NCI-H1436 (cell line): ENCODE measurements at places on chromosomes 11 and 22.
A peak's percentile ranks its signal among the peaks of the same experiment; 100 is the strongest.

DNA sequence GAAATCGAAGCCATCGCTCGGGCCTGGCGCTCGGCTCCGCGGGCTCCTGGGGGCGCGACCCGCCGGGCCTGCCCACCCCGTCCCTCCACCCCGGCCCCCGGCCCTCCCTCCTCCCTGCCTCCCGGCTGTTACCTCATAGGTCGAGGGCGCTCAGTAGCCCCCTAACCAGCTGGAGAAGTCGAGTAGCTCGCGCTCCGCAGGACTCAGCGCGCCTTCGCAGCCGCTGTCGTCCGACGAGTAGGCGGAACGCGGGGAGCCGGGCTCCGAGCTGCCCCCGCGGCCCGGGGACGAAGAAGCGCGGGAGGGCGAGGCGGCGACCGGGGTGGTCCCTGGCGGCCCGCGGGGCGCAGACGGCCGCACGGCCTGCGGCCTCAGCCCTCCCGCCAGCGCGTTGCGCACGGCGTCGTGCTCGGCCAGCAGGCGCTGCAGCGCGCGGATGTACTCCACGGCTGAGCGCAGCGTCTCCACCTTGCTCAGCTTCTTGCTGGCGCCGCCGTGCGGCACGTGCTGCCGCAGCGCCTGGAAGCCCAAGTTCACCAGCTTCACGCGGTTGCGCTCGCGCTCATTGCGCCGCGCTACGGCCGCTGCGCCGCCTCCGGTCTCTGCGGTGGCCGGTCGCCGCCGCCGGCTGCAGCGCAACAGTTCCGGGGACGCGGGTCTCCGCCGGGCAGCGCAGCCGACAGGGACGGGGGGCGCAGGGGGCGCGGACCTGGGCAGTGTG lies 627 bp downstream of the ASCL2 start:
- DNase-seq, result no peak

- DNase-seq, result no peak
Measured at GRCh38 chr22:48404801-48405447, 1422.7 kb downstream of the BRD1 start.

- DNase-seq, result no peak
Measured at GRCh38 chr11:31433851-31434250, 64.2 kb downstream of the DNAJC24 start.

- no peak for DNase-seq
Measured at GRCh38 chr11:118885831-118886565, 2.3 kb downstream of the CXCR5 start.

GRCh38 chr11:12186701-12187100 lies 76.3 kb downstream of the MICAL2 start:
- no peak for DNase-seq

DNA sequence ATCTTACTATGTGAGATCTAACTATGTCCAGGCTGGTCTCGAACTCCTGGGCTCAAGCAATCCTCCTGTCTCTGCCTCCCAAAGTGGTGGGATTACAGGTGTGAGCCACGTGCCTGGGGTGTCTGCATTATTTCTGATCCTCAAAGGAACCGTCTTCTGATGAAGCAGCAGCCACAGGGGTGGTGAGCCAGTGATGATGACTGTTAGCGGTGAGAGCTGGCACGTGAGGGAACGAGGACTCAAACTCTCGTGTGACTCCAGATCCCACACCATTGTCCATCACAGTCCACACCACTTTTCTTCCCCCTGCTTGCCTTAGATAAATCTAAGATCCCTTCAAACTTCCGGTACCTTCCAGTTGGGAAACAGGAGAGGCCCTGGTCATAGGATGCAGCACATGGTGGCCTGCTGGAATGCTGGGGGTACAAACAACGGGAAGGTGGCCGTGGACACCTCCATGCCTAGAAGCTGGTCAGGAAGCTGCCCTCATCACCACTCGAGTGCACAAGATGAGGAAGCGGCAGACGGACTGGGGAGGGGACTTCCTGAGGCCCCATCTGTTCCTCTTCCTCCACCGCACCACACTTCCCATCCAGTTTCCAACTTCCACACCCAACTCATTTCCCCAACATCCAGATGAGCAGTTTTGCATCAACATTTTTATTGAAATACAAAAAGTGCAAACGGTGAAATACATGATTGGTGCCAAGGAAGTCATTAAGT lies 23.8 kb downstream of the ARHGAP1 start:
- no peak for DNase-seq

GRCh38 chr11:95257456-95257971 lies 26.5 kb upstream of the SESN3 start:
- DNase-seq, result no peak

- DNase-seq, result no peak
Measured at GRCh38 chr11:104122836-104123235, 41.1 kb downstream of the PDGFD start.

DNA sequence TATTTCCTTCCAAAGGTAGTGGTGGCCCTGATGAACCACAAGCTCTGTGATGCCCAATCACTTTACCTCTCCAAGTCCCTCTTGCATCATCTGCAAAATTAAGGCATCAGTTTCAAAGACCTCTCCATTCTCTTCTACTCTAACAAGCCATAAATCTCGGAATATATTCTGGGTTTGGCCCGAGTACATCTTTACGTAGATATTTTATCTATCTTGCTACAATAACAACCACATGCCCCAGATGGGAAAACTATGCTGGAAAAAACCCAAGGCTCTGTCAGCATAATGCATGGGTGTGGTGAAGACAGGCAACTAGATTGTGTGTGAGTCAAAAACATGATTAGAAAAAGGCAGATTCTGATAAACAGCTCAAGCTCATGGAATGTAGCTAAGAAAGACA lies 228.2 kb upstream of the BLID start:
- DNase-seq, result no peak

- no peak for DNase-seq
Measured at GRCh38 chr11:47239852-47240251, 8.8 kb downstream of the ACP2 start.

GRCh38 chr22:29901354-29901753 lies 18.4 kb downstream of the MTMR3 start:
- DNase-seq, result no peak

GRCh38 chr11:64655941-64656601 lies 65.1 kb downstream of the SLC22A12 start:
- DNase-seq, result no peak

DNA sequence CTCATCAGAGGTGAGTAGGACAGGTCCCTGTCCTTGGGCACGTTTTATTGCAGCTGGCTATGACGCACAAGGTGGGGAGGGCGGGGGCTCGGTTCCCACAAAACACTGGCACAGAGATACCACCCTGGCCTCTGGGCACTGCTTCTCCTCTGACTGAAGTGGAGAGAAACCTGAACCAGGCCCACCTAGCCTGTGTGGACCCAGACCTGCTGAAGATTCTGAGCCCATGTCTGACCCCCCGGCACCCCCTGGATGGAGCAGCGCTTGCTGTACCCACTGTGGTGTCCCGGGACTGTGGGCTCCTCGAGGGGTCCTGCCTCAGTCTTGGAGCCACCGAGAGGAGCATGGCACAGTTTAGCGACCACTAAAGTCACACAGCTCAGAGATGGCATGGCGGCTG lies 72.6 kb downstream of the PARVB start:
- DNase-seq, result no peak

GRCh38 chr11:128022007-128022368 lies 565.4 kb downstream of the ETS1 start:
- no peak for DNase-seq

DNA sequence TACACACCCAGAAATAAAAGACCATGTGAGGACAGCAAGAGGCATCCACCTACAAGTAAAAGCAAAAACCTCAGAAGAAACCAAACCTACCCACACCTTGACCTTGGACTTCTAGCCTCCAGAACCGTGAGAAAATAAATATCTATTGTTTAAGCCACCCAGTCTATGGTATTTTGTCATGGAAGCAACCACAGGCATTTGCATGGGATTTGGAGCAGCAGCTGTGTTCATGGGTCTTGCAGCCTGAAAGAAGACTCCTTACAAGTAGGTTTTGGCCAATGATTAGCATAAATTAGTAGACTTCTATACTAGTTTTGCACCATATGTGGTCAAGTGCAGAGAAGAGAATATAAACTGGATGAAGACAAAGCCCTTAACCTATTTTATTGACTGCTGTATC lies 27.9 kb downstream of the FSHB start:
- DNase-seq, result no peak

- no peak for DNase-seq
Measured at GRCh38 chr22:40450616-40451015, 80.2 kb downstream of the SGSM3 start.

GRCh38 chr11:106378513-106379179 lies 301.2 kb downstream of the AASDHPPT start:
- DNase-seq, result no peak

- DNase-seq, result peak; percentile 12
Measured at GRCh38 chr11:107928767-107929507, 689 bp downstream of the RAB39A start.

DNA sequence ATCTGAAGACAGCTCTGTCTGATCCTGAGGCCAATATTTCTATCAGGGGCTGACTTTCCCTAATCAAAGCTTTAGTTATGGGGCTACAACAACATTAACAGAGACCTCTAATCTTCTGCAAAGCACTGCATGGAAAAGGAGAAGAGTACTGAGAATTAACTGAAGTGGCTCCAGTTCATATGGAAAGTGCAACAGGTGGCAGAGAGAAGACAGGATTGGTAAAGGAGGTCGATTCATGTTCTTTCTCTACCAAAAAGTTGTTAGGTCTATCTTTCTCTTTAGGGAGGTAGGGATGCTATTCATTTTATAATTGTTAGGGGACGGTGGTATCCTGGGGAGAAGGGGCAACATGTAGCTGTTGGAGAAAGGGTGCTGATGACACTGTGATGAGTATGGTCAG lies 232.7 kb upstream of the NARS2 start:
- no peak for DNase-seq

DNA sequence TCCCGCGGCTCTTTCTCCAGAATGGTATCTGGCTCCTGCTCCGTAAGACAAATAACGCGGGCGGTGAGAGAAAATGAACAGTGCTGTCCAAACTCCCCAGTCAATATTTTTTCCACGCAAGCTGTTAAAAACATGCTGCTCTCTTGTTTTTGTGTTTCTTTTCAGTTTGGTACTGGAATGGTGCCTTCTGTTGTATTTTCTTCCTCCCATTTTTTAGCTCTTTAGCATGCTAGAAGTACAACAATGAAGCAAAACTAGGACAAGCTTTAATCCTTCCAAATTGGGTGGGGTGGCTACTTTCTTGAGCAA lies 599 bp upstream of the PPP2R1B start:
- DNase-seq, result no peak

GRCh38 chr11:128701086-128701485 lies 7.2 kb downstream of the FLI1 start:
- DNase-seq, result no peak

DNA sequence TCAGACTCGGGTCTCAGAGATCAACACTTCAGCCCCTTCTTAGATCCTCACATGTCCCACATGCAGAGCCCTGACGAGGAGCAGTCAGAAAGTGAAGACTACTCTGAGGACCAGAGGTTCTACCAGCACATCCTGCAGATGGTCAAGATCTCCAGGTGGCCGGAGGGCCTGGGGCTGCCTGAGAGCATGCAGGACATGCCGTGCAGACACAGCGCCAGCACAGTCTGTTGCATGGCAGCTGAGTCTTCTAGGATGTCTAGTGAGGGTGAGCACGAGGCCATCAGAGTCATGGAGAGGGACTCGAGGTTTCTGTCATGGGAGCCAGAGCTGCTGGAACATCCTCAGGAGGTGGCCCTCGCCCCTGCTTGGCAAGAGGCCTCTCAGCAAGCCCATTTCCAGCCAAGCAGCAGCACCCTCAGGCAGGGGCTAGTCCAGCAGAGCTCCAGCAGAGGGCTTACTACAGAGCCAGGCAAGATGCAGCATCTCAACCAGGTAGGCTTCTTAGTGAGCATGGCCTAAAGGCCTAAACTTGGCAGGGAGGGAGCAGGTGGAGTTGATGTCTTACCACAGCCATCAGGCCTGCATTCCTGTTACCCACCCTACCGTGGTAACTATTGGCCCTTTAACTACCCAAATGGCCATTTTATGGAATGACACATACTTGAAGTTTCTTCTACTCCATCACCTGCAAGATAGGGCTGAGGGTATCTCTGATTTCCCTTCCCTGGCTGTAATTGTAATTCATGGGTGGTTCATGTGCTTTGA lies 28.7 kb downstream of the CEP164 start:
- no peak for DNase-seq

DNA sequence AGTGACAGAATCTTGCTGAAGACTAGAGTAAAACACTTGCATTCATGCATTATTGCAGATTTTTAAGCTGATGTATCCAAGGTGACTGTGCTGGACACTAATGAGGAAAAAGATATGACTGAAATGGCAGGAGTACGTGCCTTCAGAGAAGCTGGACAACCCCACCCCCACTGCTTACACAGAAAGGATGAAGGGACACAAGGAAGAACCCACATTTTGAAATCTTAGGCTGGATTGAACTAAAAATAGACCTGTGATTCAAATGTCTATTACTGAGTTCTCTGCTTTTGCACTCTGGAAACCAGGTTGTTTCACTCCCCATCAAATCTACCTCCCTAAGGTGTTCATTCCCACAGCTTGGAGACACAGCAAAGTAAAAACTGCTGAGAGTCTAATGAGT lies 117.1 kb downstream of the KCNC1 start:
- DNase-seq, result no peak

DNA sequence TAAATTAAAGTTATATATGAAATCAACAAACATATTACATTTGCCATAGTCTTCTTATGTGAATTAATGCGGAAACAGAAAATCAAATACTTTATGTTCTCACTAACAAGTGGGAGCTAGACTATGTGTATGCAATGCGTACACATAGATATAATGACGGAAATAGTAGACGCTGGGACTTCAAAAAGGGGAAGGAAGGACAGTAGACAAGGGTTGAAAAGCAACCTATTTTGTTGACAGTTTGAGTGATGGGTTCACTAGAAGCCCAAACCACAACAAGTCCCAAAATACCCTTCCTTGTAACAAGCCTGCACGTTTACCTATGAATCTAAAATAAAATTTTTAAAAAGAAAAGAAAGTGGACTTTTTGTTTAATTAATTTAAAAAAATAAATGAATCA lies 430.8 kb upstream of the CNTN5 start:
- no peak for DNase-seq

DNA sequence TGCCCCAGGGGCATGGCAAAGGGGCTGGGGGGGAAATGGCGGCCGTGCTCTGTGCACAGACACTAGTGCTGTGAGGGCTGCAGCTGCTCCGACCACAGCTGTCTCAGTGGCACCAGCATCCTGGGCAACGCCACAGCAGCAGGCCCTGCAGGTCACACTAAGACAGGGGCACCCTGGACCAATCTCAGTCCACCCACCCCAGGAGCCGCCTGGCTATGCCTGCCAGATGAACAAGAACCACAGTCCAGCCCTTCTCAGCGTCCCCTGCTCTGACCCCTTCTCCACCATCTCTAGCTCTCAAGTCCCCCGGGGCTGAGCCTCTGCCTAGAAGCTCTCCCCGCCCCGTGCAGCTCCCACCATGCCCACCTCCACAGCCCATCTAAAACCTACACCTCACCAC lies 16.5 kb downstream of the TUBGCP6 start:
- no peak for DNase-seq

GRCh38 chr11:8108421-8108820 lies 27.4 kb downstream of the TUB start:
- DNase-seq, result no peak

- DNase-seq, result no peak
Measured at GRCh38 chr11:69904161-69904973, 85.2 kb upstream of the FGF3 start.

- no peak for DNase-seq
Measured at GRCh38 chr22:22161924-22162851, 82.4 kb upstream of the VPREB1 start.

- DNase-seq, result no peak
Measured at GRCh38 chr22:42072606-42073330, 1.3 kb upstream of the PHETA2 start.

GRCh38 chr11:123585206-123585605 lies 69.2 kb downstream of the SCN3B start:
- DNase-seq, result no peak

GRCh38 chr11:38038777-38039176 lies 1440.7 kb upstream of the RAG2 start:
- DNase-seq, result no peak
